RPMI7951 (cell line): ENCODE measurements at places on chromosomes 13 and 19. TPM values are rescaled to one million over a fixed set of nuclear protein-coding genes. Genes with fewer than 3 reads are reported as not detected.

The GPR183 gene
- 4.9 and 5.1 TPM in 2 replicates for total RNA-seq

- no peak for DNase-seq
Observed at GRCh38 chr13:111343186-111343805, 22.9 kb downstream of the TEX29 start.

- DNase-seq: no peak
Observed at GRCh38 chr19:29402563-29402962, 123.2 kb upstream of the VSTM2B start.

The OR7D2 gene
- not detected in 2 replicates for total RNA-seq

GRCh38 chr19:35317464-35318043, 11.4 kb upstream of the CD22 start:
- DNase-seq: no peak

DNA sequence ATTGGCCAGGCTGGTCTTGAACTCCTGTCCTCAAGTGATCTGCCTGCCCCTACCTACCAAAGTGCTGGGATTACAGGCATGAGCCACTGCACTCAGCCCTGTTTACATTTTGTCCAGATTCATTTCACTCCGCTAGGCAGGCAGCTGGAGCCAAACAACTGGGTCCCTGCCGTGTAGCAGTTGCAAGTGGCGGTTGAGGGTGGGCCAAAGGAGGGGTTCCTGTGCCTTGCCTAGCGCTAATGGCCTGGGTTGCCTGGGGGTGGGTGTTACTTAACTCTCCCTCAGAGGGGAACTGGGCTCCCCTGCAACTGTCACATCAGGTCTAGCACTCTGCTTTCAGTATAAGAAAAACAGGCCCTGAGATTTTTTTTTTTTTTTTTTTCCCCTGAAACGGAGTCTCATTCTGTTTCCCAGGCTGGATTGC, 7.4 kb downstream of the ACP5 start:
- no peak for DNase-seq

GRCh38 chr19:5131506-5132205, 162.7 kb downstream of the KDM4B start:
- DNase-seq: no peak

DNA sequence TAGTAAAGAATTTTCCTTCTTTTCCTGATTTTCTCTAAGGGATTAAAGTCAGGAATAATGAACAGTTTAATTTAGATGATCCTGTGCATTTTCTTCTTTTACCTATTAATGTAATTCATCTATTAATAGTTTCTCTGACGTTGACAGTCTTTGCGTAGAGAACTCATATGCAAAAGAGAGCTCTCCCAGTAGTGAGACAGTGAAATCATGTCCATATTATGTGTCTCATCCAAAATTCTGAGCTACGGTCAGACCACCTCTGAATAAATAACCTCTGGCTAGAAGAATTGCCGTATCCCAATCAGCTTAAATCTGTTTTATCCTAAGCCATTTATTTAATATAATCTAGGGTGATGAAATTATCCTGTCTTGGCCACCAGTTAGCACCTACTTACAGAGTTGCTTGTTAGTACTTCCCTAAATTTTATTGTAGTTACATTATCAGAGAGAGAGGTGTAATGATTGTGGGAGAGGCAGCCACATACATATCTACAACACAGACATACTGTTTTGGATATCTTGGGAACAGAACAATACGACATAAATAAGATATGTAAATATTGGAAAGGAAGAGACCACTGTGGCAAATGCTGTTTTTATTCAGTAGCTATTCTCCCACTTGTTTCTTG, 30.7 kb downstream of the PDS5B start:
- DNase-seq: no peak

- peak; percentile 56 for DNase-seq
Observed at GRCh38 chr19:13033819-13034611, 38.7 kb downstream of the NFIX start.

DNA sequence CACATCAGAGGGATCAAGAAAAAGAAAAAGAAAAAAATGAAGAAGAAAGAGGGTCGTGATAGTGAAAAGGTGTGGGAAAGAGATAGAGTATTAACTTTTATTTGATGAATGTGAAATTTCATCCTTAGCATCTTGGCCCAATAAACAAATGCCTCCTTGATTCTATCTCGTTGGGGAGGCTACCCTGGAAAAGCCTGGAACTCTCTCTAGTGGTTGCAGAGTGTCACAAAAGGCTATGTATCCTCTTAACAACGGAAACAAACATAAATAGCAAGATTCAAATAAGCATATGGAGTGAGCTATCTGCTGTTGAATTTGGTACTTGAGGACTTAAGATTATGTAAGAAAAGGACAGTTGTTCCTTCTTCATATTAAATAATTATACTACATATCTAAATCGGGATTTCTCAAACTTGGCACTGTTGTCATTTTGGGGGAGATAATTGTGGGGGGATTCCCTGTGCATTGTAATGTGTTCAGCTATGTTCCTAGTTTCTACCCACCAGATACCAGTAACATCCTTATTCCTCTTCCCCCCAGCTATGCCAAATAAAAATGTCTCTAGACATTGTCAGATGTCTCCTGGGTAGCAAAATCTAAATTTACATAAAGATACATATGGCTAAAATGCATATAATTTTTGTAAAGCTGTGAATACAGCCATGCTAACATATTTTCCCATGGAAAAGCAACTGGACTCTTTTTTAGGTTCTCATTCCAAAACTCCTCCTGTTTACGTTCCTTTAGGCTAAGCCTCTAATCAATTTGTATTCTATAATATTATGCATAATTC, 557.2 kb downstream of the DCT start:
- DNase-seq: no peak

The ZGLP1 gene
- total RNA-seq: 0.88 and 1.2 TPM in 2 replicates

The LHB gene
- 0.68 TPM in 1 of 2 replicates, not detected in the other for total RNA-seq

- DNase-seq: peak; percentile 82
Observed at GRCh38 chr19:12782424-12783290, 7.3 kb upstream of the HOOK2 start.

DNA sequence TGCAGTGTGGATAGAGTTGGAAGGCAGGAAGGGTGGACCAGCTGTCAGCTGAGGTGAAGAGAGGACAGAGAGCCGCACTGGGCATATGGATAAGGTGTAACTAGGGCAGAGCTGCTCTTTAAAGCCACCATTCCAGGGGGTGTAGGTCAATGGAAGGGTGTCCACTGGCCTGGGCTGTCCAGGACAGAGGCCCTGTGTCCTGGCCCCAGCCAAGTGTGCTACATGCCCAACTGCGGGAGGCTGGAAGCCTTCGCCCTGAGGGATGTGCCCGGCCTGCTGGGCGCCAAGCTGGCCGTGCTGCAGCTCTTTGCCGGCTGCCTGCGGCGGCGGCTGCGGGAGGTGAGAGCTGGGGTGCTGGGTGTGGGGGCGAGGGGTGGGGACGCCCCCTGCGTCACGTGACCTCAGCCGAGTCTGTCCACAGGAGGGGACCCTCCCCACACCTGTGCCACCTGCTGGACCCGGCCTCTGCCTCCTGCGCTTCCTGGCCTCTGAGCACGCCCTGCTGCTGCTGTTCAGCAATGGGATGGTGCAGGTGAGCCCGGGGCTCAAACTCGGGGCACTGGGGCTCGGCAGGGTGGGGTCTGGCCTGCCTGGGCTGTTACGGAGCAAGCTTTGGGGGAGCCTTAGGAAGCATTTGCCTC, 9.8 kb downstream of the PLK5 start:
- no peak for DNase-seq

GRCh38 chr13:31200637-31200971, 829 bp downstream of the B3GLCT start:
- DNase-seq: peak; percentile 40

The TYROBP gene
- total RNA-seq: not detected in 2 replicates

The ZNF665 gene
- total RNA-seq: 2.5 and 3.6 TPM in 2 replicates

DNA sequence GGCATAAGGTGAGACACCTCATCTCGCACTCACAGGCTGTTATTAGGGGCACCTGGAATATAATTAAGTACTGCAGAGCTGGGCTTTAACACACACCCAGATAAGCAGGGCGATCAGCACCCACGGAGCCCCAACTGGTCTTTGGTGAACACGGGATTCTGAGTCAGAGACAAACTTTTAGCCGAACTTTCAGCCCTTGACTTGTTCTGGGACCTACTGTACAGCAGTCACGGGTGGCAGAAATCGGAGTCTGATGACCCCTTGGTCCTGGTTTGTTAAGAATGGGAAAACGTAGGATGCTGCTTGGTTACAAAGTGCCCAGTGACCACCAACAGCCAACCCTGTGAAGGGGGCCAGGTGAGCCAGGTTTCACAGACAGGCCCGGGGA, 9.0 kb downstream of the SH3GL1 start:
- no peak for DNase-seq

- DNase-seq: peak; percentile 21
Observed at GRCh38 chr13:23654111-23655110, 84.2 kb downstream of the TNFRSF19 start.

- DNase-seq: no peak
Observed at GRCh38 chr13:103354171-103354570, 288.0 kb upstream of the SLC10A2 start.

The FCGBP gene
- total RNA-seq: under 0.01 TPM in 1 of 2 replicates, not detected in the other

DNA sequence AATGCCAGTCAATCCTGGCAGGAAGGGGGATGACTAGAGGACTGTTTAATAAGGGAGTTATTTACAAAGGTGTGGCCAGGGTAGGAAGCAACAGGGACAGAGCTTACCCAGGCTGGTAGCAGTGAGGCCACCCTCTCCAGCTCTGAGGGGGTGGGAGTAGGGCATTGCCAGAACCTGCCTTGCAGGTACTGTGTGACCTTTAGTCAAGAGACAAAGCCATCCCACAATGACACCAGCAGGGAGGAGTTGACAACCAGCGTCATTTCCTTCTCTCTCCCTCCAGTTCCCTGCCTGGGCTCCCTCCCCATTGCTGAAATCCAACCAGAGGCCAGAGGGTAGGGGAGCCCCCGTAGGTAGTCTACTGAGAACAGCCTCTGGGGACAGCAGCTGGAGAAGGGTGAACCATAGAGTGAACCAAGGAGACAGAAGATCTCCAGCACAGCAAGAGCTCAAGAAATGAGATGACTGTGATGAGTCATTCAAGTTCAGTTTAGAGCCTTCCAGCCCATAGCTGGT, 33.3 kb upstream of the SPATA13 start:
- DNase-seq: no peak

The TUBB4A gene
- total RNA-seq: 0.20 TPM in 1 of 2 replicates, not detected in the other

GRCh38 chr13:84129966-84130365, 247.7 kb upstream of the SLITRK1 start:
- no peak for DNase-seq

DNA sequence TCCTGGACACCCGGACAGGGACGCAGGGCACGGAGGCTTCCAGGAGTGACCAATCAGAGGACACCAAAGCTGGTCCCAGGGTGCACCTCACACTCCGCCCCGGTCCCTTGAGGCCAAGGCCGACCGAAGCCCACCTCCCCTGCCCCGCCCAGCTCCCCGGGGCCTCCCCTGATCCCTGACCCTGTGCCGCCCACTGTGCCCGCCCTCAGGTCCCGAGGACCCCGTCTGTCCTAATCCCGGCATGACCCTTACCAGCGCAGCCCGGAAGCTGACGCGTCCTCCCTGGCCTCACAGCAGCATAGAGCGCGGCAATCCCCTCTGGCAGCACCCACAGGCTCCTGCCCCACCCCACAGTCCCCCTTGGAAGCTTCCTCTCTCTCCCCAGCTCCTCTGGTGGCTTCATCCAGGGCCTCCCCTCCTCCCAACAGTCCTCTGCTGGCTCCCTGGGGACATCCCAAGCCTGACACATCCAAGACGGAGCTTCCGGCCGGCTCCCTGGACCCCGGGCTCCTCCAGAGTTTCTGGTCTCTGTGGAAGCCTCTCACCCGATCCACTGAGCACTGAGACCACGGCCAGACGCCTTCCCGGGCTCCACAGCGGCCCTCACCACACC, 7.4 kb upstream of the CDC34 start:
- DNase-seq: peak; percentile 59

GRCh38 chr13:97999653-98000052, 46.2 kb downstream of the IPO5 start:
- DNase-seq: no peak

The PSG4 gene
- 3.3 and 4.6 TPM in 2 replicates for total RNA-seq

DNA sequence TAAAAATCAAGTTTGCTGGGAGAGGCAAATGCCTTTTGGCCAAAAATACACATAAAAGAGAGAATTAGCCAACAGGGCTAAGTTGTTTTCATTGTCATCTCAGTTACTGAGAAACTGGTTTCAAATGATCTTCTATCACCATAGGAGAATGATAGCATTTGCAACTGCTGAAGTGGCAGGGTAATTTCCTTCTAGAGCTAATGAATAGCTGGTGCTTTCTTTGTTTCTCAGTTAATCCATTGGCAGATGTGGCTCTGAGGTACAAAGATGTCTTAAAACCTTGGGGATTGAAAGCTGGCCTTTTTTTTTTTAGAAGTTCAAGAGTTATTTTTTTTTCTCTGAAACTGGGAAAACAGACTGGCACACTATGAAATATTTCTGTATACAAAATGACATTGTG, 332.7 kb upstream of the KLF12 start:
- DNase-seq: no peak

The KASH5 gene
- not detected in 2 replicates for total RNA-seq

The NOTCH3 gene
- 0.60 and 0.68 TPM in 2 replicates for total RNA-seq

GRCh38 chr13:48578516-48579164, 45.8 kb upstream of the RCBTB2 start:
- no peak for DNase-seq

GRCh38 chr13:26971990-26972887, 199.4 kb downstream of the USP12 start:
- DNase-seq: peak; percentile 39

DNA sequence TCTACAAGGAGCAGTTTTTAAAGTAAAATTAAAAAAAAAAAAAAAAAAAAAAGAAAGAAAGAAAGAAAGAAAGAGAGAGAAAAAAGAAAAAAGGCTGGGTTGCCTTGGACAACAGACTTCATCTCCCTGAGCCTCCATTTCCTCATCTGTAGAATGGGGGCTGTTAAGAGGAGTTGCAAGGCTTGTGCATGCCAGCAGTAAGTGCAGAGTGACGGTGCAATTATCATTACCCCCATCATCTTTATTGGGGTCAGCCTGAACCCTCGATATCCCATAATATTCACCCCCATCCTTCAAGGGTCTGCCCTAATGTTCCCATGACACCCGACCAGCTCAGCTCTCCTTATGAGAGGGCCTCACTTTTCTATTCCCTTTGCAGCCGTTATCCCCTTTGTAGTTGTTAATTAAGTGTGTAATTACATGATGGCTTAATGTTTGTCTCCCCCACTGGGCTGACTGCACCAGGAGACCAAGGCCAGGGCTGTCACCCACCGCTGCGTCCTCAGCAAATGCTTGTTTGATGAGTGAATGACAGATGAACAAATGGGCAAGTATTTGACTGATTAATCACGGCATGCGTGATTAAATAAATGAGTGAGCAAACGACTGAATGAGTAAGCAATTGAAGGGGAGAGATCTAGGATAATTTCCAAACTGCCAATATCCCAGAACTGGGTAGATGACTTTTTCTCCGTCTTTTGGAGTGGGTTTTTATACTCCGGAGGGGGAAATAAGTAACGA, 10.1 kb downstream of the FOSB start:
- DNase-seq: no peak

The NKPD1 gene
- 0.12 and 0.20 TPM in 2 replicates for total RNA-seq

- DNase-seq: no peak
Observed at GRCh38 chr13:105272660-105273631, 1262.5 kb downstream of the EFNB2 start.

The PLPPR3 gene
- not detected in 2 replicates for total RNA-seq

The FAM174C gene
- total RNA-seq: 57.6 and 92.0 TPM in 2 replicates

The LSR gene
- 1.8 TPM in 2 replicates for total RNA-seq
